ENCODE measurements at places on chromosomes 12 and 14.
A peak's percentile ranks its signal among the peaks of the same experiment; 100 is the strongest.

- no peak for DNase-seq
Measured at GRCh38 chr12:24940157-24940556, 8.7 kb downstream of the BCAT1 start.

- no peak for DNase-seq
Measured at GRCh38 chr12:99035803-99036202, 390.7 kb downstream of the APAF1 start.

DNA sequence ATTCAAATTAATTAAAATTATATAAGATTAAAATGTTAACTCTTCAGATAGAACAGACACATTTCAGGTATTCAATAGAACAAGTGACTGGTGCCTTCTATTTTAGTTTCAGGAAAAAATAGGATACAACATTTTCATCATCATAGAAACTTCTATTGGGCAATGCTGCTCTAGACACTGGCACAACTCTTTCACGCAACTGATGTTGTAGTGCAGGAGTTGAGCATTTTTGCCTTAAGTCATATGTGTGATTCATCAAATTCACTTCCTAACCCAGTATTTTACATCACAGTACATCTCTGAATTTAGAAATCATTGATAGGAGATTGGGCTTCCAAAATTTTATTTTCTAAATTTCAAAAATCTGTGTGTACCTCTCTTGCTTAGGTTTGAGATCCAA is 215.4 kb upstream of the DIO2 start:
- DNase-seq: no peak

DNA sequence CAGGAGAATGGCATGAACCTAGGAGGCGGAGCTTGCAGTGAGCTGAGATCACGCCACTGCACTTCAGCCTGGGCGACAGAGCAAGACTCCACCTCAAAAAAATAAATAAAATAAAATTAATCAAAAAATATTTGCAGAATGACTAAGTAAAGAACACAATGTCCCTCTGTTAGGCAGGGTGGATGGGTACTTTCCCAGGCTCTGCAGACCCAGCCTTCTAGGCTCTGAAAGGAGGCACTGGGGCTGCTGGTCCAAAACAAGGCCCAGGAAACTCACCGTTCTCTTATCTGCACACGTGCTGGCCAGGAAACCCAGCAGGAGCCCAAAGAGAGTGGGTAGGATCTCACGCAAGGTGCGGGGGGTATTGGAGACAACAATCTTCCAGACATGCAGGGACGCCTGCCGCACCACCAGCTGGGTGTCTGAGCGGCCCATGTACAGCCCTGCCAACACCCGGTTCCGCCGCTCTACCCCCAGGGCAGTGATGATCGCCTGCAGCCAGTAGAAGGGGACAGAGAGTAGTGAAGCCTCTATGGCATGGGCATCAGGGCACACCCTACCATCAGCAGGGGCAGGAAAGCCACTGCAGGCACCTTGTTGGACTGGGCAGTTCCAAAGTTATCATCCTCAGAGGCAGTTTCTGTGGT is 25.8 kb upstream of the RAB35 start:
- no peak for DNase-seq

DNA sequence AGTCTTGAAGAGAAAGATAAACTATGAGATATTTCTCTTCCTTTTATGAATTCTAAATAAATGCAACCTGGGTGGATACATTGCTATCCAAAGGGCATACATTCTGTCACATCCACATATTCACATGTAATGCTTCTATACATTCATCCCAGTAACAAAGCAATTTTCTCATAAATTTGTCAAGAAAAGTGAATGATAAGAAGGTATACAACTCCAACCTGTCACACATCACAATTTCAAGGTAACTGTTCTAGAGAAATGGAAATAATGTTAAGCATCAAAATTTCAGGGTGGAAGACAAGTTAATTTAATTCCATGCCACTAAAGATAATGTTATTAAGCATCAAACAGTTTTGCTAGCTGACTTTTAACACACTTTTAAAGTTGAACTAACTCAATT is 212.9 kb downstream of the SYT10 start:
- no peak for DNase-seq

DNA sequence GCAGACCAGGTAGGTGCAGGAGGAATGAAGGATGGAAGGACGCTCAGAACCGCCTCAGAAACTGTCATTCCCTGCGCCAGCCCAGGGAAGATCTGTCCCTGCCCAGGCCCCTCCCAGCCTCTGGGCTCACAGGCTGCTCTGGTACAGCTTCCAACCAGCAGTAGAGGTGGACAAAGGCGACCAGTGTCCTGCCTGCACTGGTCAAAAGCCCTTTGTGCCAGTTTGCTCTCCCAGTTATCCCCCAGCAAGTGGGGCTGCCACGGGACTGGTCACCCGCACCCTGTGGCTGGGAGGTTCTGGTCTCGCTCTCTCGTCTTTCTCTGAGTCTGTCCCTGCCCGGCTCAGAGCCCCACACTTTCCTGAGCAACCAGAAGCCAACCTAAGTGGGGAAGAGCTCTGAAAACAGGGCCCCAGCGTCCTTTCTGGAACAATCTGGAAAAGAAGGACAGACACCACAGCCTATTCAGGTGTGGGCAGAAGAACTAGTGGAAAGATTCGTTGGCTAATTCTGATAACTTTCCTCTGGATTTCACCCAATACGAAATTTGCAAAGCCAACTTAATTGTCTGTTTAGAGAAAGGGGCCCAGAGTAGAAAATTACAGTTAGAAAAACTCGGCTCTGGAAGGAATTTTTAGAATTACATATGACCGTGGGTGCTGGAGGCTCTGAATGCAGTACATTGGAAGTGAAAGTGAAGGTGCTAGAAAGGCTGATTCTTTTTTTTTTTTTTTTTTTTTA is 21.7 kb downstream of the SNRNP35 start:
- DNase-seq: peak; percentile 93

DNA sequence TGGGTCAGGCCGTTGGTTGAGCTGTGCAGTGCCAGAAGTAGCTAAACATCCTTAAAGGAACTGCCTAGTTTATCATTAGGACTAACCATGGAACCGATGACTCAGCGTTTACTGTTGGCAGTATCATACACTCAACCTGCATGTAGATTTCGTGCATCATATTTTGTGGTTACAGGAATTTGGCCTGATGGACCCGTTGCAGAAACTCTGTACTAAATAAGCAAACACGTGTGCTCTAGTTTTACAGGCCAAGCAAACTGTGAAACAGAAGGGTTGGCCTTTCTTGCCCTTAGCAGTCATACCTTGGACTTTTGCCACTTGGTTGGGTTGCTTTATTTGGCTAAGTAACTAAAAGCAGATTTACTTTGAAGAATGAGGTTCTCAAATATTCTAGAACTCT is 35.6 kb downstream of the DGLUCY start:
- no peak for DNase-seq

- DNase-seq: no peak
Measured at GRCh38 chr14:36529062-36529461, 9.0 kb upstream of the NKX2-1 start.

DNA sequence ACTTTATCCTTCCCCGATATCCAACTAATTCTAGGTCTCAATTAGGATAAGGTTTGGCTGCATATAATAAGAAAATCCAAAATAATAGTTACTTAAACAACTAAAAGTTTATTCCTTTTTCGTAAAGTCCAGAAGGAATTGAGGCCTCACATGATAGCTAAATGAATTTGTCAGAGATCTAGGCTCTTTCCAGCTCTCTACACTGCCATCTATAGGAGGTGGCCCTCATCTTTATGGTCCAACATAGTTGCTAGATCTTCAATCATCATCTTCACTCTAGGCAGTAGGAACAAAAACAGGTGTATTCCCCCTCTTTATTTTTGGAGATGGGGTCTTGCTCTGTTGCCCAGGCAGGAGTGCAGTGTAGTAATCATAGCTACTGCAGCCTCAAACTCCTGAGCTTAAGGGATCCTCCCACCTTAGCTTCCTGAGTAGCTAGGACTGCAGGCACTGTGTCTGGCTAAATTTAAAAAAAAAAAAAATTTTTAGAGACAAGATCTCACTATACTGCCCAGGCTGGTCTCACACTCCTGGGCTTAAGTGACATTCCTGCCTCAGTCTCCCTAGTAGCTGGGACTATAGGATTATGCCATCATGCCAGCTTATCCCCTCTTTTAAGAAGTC is 46.5 kb upstream of the SAV1 start:
- no peak for DNase-seq

DNA sequence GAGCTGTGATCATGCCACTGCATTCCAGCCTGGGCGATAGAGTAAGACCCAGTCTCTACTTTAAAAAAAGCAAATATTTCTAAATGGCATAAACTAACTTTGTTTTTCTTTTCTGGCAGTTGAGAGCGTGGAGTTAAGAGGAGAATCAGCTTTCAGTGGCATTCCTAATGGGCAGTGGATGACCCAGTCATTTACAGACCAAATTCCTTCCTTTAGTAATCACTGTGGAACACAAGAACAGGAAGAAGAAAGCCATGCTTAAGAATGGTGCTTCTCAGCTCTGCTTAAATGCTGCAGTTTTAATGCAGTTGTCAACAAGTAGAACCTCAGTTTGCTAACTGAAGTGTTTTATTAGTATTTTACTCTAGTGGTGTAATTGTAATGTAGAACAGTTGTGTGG is 21.2 kb downstream of the TDG start:
- DNase-seq: no peak

Data from C1 segment of cervical spinal cord (tissue), 14 donors.